CD4-positive, alpha-beta T cell treated with Interleukin-2 at 100 ng/mL for 4 hours (primary cell): ENCODE measurements at places on chromosomes 4 and X.

DNA sequence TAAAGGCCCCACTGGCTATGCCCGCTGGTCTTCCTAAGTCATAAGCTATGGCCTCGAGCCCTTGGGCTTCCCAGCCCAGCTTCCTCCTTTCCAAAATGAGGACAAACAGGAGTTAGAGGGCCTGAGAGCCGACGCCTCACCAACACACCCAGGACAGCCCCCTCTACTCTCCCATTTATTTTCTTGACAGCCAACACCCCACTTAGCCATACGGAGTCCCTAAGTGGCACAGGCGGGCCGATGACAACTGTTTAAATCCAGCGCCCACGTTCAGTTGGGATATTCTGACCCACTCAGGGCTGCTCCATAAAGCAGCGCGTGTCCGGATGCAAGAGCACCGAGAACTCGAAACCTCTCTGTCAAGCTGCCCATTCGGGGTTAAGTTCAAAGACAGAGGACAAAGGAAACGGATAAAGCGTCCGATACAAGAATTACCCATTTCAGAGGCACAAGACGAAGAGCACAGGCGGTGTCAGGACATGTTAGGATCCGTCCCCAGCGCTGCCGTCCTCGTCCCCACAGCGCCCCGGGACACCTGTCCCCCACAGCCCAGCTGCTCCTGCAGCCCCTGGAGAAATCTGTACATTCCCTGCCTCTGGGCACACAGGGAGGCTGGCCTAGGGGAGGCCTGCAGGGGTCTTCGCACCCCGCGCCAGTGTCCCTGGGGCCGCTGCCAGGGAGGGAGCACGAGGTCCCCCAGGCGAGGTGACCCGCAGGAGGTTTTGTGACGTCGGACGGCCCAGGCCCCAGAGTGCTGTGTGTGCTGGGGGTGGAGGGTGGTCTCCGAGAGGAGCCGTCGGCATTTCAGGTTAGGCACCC is 1.2 kb downstream of the PRKX start:
- DNase-seq = no peak

DNA sequence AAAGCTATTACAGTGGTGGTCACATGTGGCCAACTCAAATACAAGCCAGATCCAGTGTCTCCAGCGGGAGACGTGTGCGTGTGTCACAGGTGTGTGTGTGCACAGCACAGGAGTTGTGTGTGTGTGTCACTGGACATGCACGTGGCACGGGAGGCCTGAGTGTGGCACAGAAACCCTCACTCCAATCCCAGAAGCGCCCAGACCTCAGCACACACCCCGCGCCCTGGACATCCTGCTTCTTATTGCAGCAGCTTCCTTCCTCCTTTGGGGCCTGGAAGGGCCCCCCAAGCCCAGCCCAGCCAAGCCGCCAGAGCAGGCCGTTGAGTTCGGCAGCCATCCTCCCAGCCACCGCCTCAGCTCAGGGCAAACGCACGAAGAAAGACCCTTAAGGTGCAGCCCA is 37.9 kb downstream of the ACOX3 start:
- no peak for DNase-seq

DNA sequence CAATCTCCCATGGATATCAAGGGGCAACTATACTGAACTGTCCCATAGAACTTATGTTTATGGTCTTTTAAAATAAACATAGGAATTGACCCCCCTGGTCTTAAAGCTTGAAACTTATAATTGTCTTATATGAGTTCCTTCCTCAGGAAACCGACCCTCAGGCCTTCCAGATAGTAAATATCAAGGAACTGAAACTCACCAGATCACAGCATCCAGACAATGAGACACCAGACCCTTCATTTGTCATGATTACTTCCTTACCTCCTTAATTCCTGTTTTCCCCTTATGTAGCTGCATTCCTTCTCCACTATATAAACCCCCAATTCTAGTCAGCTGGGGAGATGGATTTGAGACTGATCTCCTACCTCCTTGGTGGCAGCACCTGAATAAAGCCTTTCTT is 94.8 kb upstream of the GRPR start:
- DNase-seq = no peak

GRCh38 chrX:19616959-19617358 is 101.7 kb upstream of the MAP3K15 start:
- no peak for DNase-seq

GRCh38 chr4:145723336-145723735 is 43.4 kb downstream of the C4orf51 start:
- no peak for DNase-seq

DNA sequence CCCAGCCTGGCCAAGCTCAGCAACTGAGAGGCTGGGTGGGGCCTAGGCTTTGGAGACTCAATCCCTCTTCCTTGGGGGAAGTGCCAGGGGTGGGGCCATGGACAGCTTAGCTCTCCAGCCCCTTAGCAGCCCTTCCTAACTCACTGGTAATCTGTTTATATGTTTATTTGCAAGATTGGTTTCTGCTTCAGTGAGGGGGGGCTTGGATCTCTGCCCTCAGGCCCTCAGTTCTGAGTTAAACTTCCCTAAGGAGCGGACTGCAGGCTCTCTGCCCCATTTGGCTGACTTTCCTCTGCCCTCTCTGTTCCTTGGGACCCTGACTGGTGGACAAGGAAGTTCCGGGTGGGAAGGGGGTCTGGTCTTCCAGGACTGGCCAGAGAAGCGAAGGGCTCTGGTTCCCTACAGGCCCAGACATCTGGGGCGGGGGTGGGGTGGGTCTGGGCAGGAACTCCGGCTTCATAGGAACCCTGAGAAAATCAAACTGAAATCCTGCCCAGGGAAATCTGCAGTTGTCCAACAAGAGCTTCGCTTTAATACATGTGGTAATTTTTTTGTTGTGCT is 51.4 kb downstream of the NALF2 start:
- DNase-seq = no peak

- DNase-seq = no peak
Observed at GRCh38 chr4:85420831-85421230, 54.1 kb upstream of the ARHGAP24 start.

DNA sequence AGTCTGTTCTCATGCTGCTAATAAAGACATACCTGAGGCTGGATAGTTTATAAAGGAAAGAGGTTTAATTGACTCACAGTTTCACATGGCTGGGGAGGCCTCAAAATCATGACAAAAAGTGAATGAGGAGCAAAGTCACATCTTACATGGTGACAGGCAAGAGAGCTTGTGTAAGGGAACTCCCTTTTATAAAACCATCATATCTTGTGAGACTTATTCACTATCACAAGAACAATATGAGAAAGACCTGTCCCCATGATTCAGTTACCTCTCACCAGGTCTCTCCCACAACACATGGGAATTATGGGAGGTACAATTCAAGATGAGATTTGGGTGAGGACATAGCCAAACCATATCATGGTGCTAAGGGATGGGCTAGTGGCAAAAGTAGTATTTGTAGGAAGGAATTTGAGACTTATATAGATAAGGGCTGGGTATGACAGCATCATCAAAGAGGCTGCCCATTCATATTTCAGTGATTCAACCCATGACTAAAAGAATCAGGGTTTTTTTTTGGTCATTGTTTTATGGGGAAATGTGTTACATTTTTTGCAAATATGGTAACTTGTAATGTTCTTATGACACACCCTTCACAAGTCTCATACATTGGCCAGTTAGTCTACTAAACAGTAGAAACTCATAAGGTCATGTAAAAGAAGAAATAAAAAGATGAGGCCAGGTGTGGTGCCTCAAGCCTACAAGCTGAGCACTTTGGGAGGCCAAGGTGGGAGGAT is 34.7 kb downstream of the NUP62CL start:
- DNase-seq = no peak

GRCh38 chr4:103207673-103208072 is 9.5 kb upstream of the CENPE start:
- DNase-seq = no peak

GRCh38 chr4:81607950-81608349 is 136.2 kb upstream of the RASGEF1B start:
- DNase-seq = no peak

DNA sequence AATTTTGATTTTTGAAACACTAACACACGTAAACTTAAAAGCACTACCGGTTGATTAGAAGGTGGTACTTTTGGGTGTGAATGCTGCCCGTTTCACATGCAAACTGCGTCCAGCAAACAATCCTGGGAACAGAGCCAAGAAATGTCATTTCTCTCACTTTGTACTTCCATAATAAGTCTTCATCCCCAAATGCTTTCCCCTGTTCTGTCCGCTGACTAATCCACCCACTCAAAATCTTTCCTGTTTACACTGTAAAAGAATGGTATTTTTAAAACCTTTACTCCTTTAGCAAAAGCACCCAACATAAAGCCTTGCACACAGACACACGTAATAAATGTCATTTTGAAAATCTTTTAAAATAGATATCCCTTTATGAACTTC is 39.1 kb upstream of the PDLIM5 start:
- DNase-seq = no peak

- DNase-seq = no peak
Observed at GRCh38 chr4:150510176-150510865, 71.6 kb upstream of the MAB21L2 start.

GRCh38 chrX:12753366-12753765 is 37.8 kb upstream of the PRPS2 start:
- no peak for DNase-seq

DNA sequence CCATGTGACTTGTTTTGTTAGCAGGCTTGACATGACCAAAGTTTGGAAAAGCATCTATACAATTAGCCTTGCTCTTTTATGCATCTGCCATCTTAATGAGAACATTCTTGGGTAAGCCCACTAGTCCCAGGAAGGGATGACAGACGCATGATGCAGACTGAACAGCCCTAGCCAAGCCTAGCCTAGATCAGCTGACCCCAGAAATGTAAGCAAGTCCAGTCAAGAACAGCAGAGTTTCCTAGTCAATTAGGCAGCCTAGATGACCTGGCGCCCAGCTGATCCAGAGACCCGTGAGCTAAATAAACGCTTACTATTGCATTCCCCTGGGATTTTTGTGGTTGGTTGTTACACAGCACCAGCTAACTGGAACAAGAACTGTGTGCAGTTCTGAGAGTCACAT is 457.9 kb downstream of the BCOR start:
- no peak for DNase-seq

- DNase-seq = no peak
Observed at GRCh38 chrX:30414144-30414543, 105.0 kb upstream of the NR0B1 start.

GRCh38 chr4:178293601-178294000 is 851.4 kb upstream of the AGA start:
- no peak for DNase-seq

GRCh38 chr4:183098019-183098722 is 886 bp upstream of the WWC2 start:
- no peak for DNase-seq

GRCh38 chr4:20323991-20324390 is 72.3 kb downstream of the SLIT2 start:
- no peak for DNase-seq

- DNase-seq = peak; percentile 37
Observed at GRCh38 chrX:137031517-137032340, 2.1 kb downstream of the GPR101 start.

DNA sequence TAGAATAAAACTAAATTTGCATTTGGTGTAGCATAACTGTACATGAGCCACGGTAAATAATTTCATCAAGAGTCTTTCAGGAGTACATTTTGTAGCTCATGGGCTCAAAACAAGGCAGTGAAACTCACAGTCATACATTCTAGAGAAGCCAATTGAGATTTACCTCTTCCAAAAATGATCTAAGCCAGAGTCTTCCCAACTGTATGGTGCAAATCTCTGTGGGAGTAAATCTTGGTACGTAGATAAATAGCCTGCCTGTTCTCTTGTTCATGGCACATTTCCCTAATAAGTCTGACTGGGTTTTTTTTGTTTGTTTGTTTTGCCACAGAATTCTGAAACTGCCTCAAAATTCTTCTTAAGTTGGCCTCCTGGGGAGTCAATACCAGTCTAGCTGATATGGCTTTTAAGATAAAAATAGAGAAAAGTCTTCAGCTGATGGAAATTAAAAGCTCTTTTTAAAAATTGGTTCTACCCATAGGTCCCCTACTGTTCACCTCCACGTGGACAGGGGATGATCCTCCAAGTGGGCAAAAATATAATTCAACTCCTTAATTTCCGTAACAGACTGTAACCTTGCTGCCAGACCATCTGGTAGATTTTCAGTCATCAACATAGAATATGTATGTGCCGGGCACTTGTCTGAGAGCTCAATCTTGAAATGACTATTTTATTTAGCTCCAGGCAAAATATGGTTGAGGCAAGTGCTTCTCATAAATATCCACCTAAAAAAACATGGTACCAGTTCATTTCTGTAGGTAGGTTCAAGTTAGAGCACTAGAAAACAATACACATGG is 365.4 kb downstream of the PDHA2 start:
- DNase-seq = no peak

GRCh38 chrX:99192421-99192820 is 1217.7 kb downstream of the PCDH19 start:
- no peak for DNase-seq

- DNase-seq = no peak
Observed at GRCh38 chr4:52982946-52983340, 120.8 kb downstream of the RASL11B start.

DNA sequence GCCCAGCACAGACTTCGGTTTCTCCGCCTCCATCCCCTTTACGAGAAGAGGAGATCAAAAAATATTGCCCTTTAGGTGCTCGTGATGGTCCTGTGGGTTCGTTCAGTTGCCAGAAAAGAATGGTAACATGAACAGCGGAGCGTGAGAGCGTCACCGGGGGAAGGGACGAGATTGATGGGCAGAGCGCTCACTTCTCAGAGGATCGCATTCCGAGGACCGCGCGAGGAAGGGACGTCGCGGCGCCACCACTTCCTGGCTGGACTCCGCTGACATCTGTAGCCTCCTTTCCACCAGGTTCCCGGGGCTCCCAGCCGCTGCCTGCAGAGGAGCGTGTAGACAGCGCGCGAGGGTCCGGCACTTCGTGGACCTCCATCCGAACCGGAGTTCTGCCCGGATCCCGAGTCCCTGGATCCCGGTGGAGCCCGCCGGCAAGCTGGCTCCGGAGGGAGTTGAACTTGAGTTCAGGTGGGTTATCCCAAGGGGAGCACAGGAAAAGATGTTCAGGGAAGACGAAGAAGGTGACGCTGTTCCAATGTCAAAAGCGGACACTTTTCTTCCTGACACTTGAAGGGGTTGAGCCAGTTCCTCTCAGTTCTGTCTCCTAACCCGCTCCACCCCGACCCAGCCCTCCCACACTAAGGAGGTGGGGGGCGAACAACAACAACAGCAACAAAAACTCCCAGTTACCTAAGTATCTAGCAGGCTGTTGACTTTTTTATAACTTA is 484 bp downstream of the GALNTL6 start:
- DNase-seq = no peak

DNA sequence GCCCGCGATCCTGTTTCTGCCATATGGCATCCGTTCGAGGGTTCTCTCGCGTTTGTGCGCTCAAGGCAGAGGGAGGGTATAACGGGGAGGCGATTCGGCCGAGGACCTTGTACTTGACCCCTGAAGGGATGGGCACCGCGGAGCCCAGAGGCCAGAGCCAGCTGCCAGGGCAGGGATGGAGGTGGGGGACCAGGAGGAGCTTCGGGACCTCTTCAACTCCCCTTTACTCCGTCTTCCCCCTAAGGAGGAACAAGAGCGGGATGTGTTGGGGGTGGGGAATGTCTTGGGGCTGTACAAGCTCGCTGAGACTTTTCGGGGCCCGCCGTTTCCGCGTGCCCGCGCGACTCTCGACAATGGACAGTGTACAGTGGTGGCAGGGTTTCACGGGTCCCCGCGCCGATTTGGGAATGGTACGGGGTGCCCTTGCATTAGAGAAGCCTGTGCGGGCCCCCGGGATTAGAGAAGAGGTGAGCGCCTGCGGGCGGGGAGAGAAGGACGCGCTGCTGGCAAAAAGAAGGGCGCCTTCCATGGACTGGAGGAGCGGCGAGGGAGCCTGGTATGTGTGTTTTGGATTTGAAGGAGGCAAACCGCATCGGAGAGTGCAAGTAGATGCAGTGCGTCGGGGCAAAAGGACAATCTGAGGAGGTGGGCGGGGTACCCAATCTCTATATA is 760 bp downstream of the UGT8 start:
- DNase-seq = no peak
